Stimulated activated CD4-positive, alpha-beta T cell treated with anti-CD3 and anti-CD28 coated beads, Interleukin-1b, Interleukin-23, amount 100 ng/mL, for 1 hour (primary cell): ENCODE measurements at places on chromosomes 7 and 10.

- DNase-seq, result no peak
Observed at GRCh38 chr7:732094-732541, 5.0 kb upstream of the PRKAR1B start.

- DNase-seq, result no peak
Observed at GRCh38 chr7:24478137-24478655, 95.1 kb upstream of the PALS2 start.

GRCh38 chr7:142017451-142017850, 21.8 kb downstream of the MGAM start:
- no peak for DNase-seq

- no peak for DNase-seq
Observed at GRCh38 chr10:4780782-4781181, 45.2 kb upstream of the AKR1E2 start.

- no peak for DNase-seq
Observed at GRCh38 chr7:137789215-137789882, 57.4 kb downstream of the DGKI start.

- no peak for DNase-seq
Observed at GRCh38 chr10:25786161-25786560, 147.9 kb upstream of the MYO3A start.
